ENCODE measurements at places on chromosomes 2 and 18.

DNA sequence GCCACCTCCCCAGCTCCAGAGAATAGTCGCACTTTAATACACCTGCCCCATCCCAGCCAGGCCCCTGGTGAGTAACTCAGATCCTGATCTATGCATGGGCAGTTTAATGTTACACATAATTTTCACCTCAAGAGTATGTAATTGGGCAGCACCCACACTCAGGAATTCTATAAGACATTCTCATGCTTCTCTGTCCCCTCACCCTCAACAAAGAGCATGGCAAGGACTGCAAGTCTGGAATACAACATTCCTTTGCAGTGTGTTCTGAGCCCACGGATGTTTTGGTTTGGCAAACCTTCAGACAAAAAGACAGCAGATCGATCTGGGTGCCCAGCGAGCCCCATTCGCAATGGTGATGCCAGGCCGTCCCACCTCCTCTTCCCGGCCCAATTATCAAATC lies 4.9 kb upstream of the SLC14A1 start:
- DNase-seq = no peak

DNA sequence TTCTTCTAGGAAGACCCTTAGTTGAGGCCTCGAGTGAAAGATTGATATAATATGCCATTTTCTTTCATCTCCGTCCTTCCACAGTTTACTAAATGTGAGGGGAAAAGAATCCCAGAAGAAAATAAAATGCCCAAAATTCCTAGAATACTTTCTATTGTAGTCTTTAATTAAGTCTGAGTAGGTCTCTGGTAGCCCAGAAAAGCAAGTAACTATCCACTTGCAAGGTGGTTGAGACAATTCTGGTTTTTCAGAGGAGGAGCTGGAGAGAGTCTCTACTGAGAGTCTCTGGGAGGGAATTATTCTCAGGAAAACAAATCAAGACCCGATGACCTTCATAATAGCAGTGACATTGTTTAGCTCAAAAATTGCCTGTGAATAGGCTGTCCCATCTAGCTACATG lies 63.9 kb upstream of the TTC39C start:
- no peak for DNase-seq

DNA sequence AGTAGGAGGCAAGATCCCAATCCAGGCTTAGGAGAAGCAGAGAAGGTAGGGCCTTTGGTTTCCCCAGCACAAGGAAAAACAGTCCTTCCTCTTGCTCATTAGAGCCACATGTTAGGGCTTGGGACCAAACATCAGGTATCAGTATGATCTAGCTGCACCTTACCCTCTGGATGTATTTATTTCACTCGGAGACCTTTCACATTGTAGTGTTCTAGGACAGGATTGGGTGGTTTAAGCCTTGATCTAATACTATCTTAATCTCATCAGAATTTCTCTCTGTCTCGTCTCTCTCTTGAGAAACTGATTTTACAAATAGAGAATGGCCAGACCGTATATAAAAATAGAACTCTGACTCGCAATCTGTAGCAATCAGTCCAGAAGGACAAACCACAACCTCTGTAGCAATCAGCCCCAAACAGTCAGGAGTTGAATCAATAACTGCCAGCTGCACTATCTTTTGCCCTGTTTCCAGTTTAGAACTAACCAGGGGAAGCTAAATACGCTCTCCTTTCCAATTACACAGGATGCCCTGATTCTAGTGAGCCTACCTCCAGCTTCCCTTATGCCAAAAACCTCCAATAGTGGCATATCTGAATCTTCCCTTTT lies 207.1 kb downstream of the TDRD15 start:
- DNase-seq = no peak

DNA sequence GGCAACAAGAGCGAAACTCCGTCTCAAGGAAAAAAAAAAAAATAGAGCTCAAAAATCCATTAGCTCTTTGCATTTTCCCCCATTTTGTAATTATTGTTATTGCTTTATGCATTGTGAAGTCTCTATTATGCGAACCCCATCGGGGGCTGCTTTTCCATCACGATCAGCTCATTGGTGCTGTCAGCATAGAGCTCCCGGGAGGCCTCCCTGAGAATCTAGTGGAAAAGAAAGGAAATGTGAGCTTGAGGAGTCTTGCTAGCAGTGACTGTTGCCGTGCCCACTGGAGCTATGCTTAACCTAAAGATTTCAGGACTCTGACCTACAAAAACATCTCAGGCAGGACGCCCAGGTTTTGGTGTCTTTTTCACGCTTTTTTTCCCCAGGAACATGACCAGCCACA lies 102.6 kb upstream of the NDUFV2 start:
- DNase-seq = no peak

DNA sequence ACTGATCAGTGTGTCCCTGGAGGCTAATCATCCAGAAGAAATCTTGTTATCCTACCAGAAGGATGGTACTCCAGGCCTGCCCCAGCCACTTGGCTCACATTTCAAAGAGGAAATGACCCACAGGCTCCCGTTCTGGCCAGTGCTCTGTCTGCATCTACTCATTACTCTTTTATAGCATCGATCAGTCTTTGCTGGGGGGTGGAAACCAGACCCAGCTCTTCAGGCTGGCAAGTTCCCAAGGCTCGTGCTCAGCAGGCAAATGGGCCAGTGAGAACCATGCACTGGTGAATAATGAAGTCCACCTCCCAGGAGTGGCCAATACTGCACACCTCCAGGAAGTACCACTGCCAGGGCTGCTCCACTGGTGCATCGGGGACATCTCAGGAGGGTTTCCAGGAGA lies 38.8 kb downstream of the DNER start:
- no peak for DNase-seq

- no peak for DNase-seq
Measured at GRCh38 chr18:55307505-55307904, 280.5 kb downstream of the TCF4 start.

GRCh38 chr2:176852667-176853066 lies 359.9 kb upstream of the HNRNPA3 start:
- peak; percentile 85 for DNase-seq
